ENCODE measurements at places on chromosomes 2 and 18.

GRCh38 chr18:50879302-50880118, 592 bp downstream of the ME2 start:
- no peak for DNase-seq

DNA sequence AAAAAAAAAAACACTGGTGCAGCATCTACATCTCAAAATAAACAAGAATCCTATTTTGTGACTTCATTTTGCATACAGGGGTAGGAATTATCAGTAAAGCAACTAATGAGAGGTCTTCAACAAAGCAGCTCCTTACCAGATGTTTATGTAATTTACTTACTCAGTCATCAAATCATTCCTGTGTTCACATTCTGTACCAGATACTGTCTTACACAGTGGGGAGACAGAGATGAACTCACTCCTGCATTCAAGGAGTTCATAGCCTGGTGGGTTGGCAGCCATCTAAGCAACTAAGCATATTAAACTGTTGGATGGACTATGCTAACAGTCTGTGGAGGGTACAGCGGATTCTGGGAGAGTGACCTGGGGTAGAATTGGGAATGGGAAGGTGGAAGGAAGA, 169.0 kb downstream of the OSR1 start:
- no peak for DNase-seq

DNA sequence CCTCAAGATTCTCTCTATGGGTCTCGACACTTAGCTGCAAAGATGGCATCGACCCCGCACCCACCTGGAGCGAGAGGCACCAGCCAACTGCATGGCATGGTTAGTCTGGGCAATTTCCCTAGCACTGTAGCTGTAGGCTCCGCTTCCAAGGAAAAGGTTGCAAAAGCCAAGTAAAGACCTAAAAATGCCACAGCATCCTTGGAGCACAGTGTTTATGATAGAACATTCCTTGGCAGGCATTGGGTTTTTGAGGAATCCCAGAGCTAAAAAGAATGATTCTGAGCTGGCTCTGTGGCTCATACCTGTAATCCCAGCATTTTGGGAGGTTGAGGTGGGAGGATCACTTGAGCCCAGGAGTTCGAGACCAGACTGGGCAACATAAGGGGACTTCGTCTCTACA, 22.9 kb downstream of the QPCT start:
- no peak for DNase-seq

- no peak for DNase-seq
Observed at GRCh38 chr18:70394672-70395071, 105.8 kb downstream of the SOCS6 start.

- DNase-seq, result no peak
Observed at GRCh38 chr2:240369801-240370585, 65.5 kb upstream of the GPC1 start.

DNA sequence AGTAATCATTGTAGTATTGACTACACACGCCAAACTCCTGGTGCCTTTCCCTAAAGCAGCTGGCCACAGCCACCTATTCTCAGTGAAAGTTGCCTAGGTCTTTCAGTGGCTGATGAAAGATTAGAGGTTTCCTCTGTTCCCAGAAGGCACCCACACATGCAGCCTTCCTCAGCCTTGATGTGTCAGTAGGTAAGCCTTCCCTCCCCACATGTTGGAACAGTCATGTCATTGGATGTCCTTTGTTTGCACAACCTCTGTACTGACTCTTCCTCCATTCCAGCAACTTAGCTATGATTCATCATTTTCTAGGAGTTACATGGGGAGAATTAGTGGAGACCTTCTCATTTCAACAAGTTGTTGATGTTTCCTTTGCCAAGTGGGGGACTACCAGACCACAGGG, 630.8 kb upstream of the SLC39A10 start:
- no peak for DNase-seq

DNA sequence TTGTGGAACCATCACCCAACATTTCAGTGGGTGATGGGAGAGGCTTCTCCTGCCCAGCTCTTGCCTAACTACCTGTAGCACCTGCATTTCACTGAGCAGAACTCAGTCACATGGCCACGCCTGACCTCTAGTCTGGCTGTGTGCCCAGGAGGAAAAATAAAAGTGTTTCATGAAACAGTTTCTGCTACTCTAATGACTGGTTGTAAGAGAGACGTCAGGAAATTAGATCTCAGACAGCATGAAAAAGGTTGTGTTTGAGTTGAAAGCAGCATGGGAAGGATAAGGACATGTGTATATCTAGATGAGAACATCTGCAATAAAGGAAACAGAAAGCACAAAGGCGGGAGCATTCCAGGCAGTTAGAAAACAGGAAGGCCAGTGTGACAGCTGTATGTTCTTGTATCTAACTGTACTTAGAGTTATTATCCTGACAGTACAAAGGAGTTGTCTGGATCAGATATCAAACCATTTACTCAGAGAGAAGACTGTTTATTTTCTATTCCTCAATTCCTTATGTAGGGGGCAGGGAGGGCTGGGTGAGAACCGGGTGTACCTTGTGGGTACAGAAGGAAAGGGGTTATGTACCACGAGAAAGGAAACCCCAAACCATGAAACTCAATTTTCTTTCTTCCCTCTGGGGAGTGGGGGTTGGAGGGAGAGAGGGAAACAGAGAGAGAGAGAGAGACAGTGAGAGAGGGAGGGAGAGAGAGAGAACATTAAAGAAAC, 307.4 kb upstream of the VWC2L start:
- no peak for DNase-seq

DNA sequence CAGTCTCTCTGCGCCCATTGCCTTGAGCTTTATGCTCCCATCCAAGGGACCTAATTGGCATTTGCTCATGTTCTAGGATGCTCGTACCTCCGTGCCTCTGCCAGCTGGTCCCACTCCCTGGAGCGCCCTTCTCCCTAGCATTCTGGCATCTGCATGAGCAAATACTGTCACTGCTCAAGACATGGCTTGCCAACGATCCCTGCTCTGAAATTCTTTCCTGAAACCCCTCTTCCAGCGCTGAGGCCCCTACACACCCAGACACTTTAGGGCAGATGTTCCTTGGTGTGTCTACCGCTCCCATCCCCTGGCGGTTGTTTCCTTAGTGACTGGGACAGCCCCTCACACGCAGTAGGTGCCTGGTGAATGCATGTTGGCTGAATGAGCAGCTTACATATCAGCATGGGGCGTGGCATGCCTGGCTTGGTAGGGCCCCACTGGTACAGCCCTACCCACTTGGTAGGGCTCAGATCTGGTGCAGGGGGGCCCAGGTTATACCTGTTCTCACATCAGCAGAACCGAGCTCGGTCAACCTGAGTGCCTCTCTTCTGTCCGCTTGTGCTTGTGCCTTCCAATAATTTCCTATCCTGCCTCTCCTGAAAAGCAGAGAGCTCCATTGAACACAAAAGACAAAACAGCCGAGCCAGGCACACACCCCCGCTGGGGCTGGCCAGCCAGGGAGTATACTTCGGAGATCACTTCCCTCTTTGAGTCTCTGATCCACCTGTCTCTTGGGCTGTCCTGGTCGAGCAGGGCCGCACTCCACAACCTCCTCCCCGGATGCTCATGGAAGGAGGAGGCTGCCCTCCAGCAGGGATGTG, 59.2 kb downstream of the INHBB start:
- no peak for DNase-seq

GRCh38 chr2:215535741-215536140, 99.9 kb upstream of the FN1 start:
- no peak for DNase-seq

GRCh38 chr18:22451796-22452195, 34.1 kb upstream of the CTAGE1 start:
- no peak for DNase-seq

- DNase-seq, result no peak
Observed at GRCh38 chr18:8912348-8913326, 189.9 kb upstream of the NDUFV2 start.

DNA sequence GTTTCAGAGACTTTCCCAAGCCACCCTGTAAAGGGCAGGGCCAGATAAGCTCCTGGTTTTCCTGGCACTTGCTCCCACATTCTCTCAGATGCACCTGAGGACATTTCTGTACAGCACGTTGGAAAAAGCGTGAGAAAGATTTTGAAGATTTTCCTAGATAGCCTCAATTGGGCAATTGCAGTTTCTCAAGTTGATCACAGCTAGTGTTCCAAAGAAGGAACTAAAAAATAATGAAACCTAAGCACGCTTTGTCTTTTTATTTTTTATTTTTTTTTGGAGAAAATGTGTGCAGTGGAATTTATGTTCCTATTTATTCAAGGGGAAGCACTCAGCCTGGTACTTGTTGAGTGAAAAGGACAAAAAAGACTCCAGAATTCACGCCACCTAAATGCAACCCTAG, 429.1 kb downstream of the RNF144A start:
- DNase-seq, result no peak

- DNase-seq, result no peak
Observed at GRCh38 chr2:239813261-239814115, 211.7 kb downstream of the NDUFA10 start.

GRCh38 chr2:237790353-237790752, 8.2 kb upstream of the RBM44 start:
- DNase-seq, result no peak

DNA sequence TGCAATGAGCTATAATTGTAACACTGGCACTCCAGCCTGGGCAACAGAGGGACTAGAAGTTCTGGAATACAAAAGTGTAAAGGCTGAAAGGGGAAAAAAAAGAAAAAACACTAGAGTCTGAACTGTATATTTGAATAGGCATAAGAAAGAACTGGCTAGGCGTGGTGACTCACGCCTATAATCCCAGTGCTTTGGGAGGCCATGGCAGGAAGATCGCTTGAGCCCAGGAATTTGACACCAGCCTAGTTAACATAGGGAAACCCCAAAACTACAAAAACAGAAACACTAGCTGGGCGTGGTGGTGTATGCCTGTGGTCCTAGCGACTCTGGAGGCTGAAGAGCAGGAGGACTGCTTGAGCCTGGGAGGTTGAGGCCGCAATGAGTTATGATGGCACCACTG, 70.6 kb downstream of the SAP130 start:
- no peak for DNase-seq

- no peak for DNase-seq
Observed at GRCh38 chr2:176710657-176711186, 441.5 kb downstream of the MTX2 start.

DNA sequence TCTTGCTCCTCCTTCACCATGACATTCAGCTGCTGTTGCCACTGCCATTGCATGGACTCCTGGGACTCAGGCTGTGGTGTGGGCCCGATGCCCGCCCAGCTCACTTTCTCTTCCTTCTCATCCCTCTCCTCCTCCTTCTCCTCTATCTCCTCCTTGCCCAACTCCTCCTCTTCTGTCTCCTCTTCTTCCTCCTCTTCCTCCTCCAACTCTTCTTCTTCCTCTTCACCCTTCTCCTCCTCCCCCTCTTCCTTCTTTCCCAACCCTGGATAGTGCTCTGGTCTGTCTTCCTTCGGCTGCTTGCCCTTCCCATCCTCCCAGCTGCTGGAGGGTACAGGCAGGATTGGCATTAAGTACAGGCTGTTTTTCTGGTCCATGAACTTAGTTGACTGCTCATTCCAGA, 10.8 kb upstream of the CRYBA2 start:
- DNase-seq, result no peak

GRCh38 chr18:70291295-70291574, 2.4 kb downstream of the SOCS6 start:
- DNase-seq, result no peak

GRCh38 chr18:44090453-44090852, 590.2 kb upstream of the SETBP1 start:
- no peak for DNase-seq

GRCh38 chr2:97724073-97724410, 10.7 kb downstream of the ZAP70 start:
- DNase-seq, result no peak

DNA sequence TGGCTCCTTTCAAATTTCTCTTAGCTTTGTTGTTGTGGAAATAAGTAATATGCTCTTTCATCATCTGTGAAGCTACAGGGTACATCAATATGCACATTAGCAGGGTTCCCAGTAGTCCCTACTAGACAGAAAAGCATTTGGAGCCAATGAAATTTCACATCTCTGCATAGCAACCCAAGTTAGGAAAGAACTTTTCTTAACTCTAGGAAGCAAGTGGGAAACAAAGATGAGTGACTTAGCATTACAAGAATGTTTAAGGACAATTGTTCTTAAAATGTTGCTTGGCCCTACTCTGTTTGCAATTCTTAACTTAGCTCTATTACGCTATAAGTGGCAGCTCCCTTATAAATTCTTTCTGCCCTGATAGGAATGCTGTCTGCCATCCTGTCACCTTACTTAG, 39.6 kb downstream of the ZEB2 start:
- DNase-seq, result no peak

DNA sequence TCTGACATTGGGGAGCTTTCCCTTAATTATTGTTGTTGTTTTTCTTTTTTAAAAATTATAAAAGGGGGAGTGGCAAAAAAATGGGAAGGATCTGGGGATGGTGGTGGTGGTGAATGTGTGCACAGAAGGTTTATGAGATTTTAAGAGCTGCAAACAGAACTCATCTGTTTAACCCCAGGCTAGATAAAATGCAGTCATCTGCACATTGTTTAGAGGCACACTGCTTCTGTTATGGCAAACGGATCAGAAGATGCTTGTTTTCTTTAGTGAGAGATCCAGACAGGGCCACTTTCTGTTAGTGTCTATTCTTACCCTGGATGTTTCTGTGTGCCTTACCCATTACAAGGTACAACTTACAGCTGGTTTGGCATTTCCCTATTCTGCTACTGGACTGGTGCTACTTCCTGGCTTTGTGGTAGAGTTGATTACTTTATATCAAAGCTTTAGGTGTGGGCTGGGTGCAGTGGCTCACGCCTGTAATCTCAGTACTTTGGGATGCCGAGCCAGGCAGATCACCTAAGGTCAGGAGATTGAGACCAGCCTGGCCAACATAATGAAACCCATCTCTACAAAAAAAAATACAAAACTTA, 68.2 kb upstream of the NRP2 start:
- DNase-seq, result no peak

GRCh38 chr2:209146682-209147320, 277.0 kb upstream of the MAP2 start:
- DNase-seq, result no peak

DNA sequence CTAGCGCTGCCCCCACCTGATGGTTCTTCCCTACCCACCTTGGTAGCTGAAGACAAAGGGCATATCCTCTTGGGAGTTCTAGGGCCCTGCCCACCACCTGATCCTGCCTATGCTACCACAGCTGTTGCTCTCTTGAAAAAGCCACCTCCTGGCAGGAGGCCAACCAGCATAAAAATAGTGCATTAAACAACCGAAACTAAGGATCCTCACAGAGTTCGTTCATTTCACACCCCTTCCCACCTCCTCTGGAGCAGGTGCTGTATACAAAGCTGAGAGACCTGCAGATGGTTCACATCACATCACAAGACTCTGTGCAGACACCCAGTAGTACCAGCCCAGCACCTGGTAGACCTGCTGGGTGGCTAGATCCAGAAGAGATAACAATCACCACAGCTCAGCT, 1348.0 kb upstream of the TMEFF2 start:
- DNase-seq, result no peak

GRCh38 chr2:138103156-138103555, 138.9 kb downstream of the HNMT start:
- no peak for DNase-seq

DNA sequence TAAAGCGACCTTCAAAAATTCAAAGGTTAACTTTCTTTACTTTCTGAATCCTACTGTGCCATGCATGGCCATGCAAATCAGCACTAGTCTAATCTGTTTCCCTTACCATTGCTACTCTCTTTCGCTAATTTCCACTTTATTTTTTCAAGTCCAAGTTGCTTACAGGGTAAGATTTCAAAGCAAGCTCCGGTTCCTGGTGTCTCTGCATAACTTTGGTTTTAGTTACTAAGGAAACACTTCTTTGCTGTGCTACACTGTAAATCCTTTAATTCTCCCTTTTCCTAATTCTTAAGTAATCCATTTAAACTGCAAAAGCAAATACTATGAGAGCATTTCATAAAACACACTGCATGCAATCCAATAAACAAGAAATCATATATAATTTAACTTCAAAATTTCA, 383.5 kb upstream of the LYPD1 start:
- no peak for DNase-seq

GRCh38 chr2:224875841-224876240, 159.7 kb upstream of the CCDC195 start:
- DNase-seq, result no peak
